GM12865 (cell line): ENCODE measurements at places on chromosomes 2 and 18.

DNA sequence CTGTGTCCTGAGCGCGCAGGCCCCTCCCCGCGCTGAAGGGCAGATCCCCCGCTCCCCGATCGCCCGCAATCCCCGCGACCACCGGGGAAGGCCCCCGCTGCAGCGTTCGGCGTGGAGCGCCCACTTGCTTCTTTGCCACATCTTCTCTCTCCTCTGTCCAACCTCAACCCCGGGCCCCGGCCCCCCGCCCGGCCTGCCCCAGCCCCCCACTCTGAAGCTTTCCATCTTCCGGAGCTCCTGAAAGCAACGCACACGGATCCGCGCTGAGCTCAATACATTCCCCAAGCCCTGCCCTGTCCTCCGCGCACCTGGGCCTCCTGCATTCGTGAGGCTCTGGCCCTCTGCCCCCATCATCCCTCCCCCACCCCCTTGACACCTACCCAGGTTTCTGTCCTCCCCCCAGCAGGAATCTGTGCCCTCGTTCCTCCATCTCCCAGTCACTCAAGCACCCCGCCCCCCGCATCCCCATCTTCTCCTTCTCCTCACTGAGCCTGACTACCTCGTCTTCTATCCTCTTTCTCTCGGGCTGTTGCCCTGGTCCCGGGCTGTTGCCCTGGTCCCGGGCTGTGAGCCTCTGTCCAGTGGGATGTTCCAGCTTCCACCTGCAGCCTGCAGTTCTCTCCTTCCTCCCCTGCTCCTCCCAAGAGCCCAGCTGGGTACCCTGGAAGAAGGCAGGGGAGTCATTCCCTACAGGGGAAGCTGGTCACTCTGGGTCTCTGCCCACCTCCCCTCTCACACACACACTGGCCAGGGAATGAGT lies 7.8 kb downstream of the SPEG start:
- DNase-seq = no peak

GRCh38 chr18:50989711-50990110 lies 21.9 kb downstream of the ELAC1 start:
- DNase-seq = no peak

GRCh38 chr18:46510386-46510785 lies 146.6 kb downstream of the LOXHD1 start:
- DNase-seq = no peak

GRCh38 chr2:70732766-70733645 lies 35.0 kb downstream of the ADD2 start:
- DNase-seq = no peak

DNA sequence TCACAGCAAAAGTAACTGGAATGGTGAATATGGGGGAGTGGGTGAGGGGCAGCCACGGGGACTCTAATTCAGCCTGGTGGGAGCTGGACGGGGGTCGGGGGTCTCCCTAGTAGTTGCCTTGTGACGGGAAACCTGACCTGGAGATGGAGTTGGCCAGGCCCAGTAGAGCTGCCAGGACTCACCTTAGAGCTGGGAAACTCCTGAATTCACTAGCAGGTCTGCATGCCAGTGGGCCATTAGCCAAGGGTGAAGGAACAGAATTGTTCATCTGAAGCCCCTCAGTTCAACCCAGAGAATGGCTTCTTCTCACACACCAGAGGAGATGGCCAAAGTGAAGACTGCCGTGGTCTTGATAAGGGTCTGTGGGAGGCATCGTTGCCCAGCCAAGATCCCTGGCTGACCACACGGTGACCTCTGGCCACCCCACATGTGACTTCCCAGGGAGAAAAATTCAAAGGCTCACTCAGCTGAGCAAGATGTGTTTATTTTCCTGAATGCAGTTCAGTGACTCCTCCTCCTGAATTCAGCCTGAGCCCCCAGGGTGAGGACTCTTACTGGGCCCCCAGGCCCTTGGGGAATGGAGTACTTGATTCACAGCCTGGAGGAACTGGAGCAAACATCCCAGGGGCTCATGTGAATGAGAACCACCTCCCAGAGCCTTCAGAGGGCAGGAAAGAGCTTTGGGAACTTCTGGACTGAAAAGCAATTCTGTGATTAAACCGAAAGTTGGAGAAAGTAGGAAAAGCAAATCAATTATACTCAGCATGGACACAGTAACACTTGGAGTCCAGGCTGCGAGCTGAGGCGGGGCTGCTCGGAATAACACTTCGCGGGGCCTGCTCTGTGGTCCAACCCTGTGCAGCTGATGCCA lies 25.2 kb downstream of the MOCOS start:
- DNase-seq = no peak
